ENCODE measurements at places on chromosomes 6 and 20.

GRCh38 chr20:62758226-62758912, 37.9 kb upstream of the MRGBP start:
- DNase-seq: no peak
- H3K36me3 ChIP-seq: no peaks in the 10 kb centered on the region
- no peak overlapping the region for H3K27ac ChIP-seq
- no peak overlapping the region for H3K4me3 ChIP-seq
- no peaks in the 10 kb centered on the region for H3K4me1 ChIP-seq
- H3K27me3 ChIP-seq: no peaks in the 10 kb centered on the region

GRCh38 chr6:12312736-12313135, 22.6 kb downstream of the EDN1 start:
- peaks cover 8% of the 10 kb centered on the region for H3K4me1 ChIP-seq
- no peak overlapping the region for H3K4me3 ChIP-seq
- no peaks in the 10 kb centered on the region for H3K36me3 ChIP-seq

DNA sequence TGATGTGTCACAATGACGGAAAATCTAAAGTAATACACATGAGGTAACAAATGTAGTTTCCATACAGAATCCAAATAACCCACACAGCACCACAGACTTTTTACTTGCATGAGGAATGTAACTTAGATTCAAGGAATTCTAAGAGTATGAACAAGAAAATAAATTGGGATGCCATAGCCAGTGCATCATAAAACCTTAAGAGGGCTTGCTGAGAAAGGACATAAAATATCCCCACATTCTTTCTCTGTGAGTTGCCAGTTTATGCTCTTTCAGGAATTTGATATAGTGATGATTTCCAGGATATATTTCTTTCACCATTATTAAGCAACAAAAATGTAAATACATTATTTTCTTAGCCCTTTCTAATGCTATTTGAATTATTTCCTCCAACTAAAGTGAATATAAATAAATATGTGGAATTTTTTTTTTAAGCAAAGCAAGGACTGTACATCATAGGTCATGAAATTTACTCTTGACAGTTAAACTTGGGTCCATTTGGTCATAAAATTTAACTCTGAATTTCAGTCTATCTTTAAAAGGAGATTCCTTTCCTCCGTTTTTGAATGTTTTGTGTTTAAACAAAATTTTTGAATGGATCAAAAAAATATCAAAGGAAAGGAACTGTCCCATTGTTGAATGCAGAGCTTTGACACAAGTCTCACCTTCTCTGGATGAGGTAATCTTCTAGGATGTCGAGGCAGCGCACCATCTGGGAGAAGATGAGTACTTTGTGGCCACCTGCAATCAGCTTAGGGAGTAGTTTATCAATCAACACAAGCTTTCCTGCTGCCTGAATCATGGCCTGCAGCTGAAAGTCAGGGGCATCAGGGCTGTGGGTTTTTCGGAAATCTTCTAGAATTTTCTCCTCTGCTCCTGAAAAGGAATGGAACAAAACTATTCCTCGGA, 116.3 kb upstream of the EMILIN3 start:
- H3K36me3 ChIP-seq: peaks cover 46% of the 10 kb centered on the region
- H3K27me3 ChIP-seq: no peaks in the 10 kb centered on the region
- no peak overlapping the region for H3K4me3 ChIP-seq
- DNase-seq: no peak

GRCh38 chr20:46438156-46438750, 31.8 kb upstream of the ELMO2 start:
- no peak overlapping the region for H3K27ac ChIP-seq
- H3K4me3 ChIP-seq: no peak overlapping the region
- H3K27me3 ChIP-seq: no peaks in the 10 kb centered on the region
- DNase-seq: no peak
- H3K4me1 ChIP-seq: no peaks in the 10 kb centered on the region

- no peak overlapping the region for H3K27ac ChIP-seq
- H3K36me3 ChIP-seq: no peaks in the 10 kb centered on the region
- H3K27me3 ChIP-seq: no peaks in the 10 kb centered on the region
- no peaks in the 10 kb centered on the region for H3K4me1 ChIP-seq
- no peak overlapping the region for H3K4me3 ChIP-seq
Observed at GRCh38 chr6:154245506-154245905, 111.1 kb downstream of the IPCEF1 start.

- no peaks in the 10 kb centered on the region for H3K4me1 ChIP-seq
- no peak for DNase-seq
- no peak overlapping the region for H3K27ac ChIP-seq
- H3K36me3 ChIP-seq: no peaks in the 10 kb centered on the region
- H3K4me3 ChIP-seq: no peak overlapping the region
- H3K27me3 ChIP-seq: no peaks in the 10 kb centered on the region
Observed at GRCh38 chr20:33984182-33984719, 9.5 kb upstream of the RALY start.

DNA sequence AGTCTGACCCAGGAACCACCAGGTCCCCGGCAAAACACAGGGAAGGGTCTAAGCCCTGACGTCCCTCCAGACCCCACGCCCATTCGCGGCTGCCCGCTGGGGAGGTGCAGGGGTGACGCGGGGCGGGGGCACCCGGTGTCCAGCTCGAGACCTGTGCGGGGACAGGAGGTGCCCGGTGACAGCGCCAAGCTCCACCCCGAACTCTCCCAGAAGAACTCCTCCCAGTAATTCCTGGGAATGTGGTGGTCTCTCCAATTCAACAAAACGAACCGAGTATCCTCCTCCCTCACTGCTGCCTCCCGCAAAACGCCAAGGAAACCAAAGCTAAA, 164.1 kb upstream of the PDE10A start:
- no peaks in the 10 kb centered on the region for H3K36me3 ChIP-seq
- H3K27ac ChIP-seq: no peak overlapping the region
- no peaks in the 10 kb centered on the region for H3K27me3 ChIP-seq
- H3K4me1 ChIP-seq: no peaks in the 10 kb centered on the region
- no peak overlapping the region for H3K4me3 ChIP-seq
- no peak for DNase-seq

DNA sequence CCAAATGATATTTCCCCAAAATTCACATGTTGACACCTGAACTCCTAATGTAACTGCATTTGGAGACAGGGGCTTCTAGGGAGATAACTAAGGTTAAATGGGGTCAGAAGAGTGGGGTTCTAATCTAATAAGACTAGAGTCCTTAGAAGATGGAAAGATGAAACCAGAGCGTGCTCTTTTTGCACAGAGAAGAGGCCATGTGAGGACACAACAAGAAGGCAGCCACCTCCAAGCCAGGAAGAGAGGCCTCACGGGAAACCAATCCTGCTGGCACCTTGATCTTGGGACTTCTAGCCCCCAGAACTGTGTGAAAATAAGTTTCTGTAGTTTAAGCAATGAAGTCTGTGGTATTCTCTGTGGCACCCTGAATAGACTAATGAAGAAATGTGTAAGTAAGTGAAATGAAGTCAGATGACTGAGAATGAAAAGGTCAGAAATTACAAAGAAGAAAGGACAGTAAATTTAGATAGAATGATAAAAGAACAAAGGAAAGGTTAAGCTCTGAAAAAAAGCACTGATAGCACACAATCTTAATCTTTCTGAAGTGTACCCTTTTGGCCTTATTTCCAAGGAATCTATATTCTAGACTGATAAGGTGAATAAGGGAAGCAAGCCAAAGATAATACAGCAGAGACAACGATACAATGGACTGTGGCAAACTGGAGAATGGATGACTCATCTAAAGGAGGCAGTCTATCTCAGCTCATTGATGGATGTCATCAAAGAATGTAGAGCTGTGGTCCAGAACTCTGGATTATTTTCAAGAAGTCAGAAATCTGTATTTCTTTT, 110.4 kb downstream of the MYB start:
- H3K36me3 ChIP-seq: no peaks in the 10 kb centered on the region
- H3K4me3 ChIP-seq: no peak overlapping the region
- no peak for DNase-seq

DNA sequence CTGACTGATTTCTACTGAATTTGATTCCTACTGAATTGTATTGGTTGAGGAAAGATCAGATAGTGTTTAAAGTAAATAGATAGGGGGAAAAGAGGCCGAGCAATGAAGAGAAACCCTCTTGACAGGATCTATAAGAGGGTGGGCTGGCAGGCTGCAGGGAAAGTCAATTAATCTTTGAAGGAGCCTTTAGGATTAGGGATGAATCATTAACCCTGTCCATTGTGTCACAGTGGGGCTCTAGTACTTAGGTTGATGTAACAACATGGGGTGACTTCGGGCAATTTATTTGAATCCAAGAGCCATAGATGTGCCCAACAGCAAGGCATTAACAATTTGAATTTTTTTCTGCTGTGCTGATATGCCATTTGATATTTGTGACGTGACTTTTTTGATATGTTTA, 7.5 kb downstream of the RFX6 start:
- no peaks in the 10 kb centered on the region for H3K27me3 ChIP-seq
- no peaks in the 10 kb centered on the region for H3K4me1 ChIP-seq
- no peak overlapping the region for H3K27ac ChIP-seq
- H3K36me3 ChIP-seq: no peaks in the 10 kb centered on the region
- DNase-seq: no peak

All from vagina (tissue), 2 donors.